Stimulated activated CD8-positive, alpha-beta memory T cell treated with anti-CD3 and anti-CD28 coated beads, Interleukin-4, amount 100 ng/mL, for 1 hour (primary cell): ENCODE measurements at places on chromosomes 4 and X.
A peak's percentile ranks its signal among the peaks of the same experiment; 100 is the strongest.

DNA sequence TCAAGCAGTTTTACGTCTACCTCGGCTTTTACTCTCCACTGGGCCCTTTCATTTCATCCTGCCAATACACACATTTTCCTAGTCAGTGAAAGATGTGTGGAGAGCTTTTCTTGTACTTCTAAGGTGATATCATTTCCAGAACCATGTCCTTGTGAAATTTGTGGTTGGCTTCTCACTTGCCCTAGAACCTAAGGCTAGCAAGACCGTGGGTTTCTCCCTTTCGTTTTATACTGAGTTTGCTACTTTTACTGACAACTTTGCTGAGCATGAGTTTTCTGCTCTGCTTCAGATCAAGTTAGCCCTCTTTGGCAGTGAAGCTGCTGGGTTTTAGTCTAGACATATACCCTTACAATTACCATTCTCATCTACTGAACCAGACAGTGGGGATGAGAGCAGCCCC is 95.7 kb upstream of the FRMPD4 start:
- DNase-seq: no peak

DNA sequence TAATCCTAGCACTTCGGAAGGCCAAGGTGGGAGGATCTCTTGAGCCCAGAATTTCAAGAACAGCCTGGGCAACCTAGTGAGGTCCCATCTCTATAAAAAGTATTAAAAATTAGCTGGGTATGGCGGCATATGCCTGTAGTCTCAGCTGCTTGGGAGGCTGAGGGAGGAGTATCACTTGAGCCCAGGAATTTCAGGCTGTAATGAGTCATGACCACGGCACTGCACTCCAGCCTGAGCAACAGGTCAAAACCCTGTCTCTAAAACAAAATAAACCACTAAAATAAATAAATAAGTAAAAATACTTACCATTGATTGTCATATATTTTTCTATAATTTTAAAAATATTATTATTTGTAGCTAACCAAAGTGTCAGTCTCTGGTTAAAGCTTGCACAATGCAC is 315.6 kb upstream of the SMIM31 start:
- no peak for DNase-seq

GRCh38 chr4:147118528-147118927 is 172.9 kb upstream of the TTC29 start:
- no peak for DNase-seq

- no peak for DNase-seq
Measured at GRCh38 chr4:17635056-17635455, 20.6 kb downstream of the MED28 start.

- no peak for DNase-seq
Measured at GRCh38 chr4:22434895-22435294, 81.0 kb downstream of the ADGRA3 start.

DNA sequence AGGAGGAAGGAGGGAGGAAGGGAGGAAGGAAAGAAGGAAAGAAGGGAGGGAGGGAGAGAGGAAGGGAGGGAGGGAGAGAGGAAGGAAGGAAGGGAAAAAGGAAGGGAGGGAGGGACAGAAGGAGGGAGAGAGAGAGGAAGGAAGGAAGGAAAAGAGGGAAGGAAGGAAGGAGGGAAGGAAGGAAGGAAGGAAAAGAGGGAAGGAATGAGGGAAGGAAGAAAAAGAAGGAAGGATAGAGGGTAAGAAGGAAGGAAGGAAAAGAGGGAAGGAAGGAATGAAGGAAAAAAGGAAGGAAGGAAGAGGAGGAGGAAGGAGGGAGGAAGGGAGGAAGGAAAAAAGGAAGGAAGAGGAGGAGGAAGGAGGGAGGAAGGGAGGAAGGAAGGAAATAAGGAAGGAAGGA is 796.8 kb downstream of the ARAP2 start:
- no peak for DNase-seq

DNA sequence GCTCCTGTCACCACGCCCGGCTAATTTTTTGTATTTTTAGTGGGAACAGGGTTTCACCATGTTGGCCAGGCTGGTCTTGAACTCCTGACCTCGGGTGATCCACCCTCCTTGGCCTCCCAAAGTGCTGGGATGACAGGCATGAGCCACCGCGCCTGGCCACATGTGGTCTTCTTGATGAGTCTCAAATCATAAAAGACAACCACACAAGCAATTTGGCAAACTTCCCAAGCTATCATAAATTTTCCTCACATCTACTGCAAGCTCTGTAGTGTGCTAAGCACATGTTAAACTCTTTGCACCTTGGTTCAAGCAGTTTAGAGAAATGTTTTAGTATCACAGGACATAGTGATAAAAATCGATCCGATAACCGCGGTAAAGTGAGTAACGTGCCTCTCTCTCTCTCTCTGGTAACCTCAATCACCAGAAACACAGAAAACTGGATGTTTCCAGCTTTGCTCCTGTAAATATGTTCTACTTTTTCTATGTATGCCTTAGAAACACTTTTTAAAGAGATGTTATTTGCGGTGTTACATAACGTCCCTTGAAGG is 256.8 kb downstream of the DHRSX start:
- no peak for DNase-seq

GRCh38 chr4:41260116-41260733 is 3.5 kb downstream of the UCHL1 start:
- DNase-seq: no peak

DNA sequence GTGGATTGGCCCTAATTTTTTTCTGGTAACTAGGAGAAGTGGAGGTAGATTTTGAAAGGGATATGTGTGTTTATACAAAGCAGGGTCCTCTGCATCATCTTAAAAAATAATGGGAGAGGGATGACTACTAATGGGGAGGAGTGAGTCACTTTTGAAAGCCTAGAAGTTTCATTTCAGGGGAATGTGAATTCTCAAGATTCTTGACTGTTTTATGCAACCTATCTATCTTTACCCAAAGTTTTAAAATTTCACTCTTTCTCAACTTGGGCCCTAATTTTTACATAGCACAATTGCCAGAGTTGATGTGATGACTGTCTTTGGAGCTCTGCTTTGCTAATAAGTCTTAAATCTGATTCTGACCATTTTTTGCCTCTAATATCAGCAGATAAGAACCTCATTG is 445.2 kb downstream of the GRXCR1 start:
- no peak for DNase-seq

DNA sequence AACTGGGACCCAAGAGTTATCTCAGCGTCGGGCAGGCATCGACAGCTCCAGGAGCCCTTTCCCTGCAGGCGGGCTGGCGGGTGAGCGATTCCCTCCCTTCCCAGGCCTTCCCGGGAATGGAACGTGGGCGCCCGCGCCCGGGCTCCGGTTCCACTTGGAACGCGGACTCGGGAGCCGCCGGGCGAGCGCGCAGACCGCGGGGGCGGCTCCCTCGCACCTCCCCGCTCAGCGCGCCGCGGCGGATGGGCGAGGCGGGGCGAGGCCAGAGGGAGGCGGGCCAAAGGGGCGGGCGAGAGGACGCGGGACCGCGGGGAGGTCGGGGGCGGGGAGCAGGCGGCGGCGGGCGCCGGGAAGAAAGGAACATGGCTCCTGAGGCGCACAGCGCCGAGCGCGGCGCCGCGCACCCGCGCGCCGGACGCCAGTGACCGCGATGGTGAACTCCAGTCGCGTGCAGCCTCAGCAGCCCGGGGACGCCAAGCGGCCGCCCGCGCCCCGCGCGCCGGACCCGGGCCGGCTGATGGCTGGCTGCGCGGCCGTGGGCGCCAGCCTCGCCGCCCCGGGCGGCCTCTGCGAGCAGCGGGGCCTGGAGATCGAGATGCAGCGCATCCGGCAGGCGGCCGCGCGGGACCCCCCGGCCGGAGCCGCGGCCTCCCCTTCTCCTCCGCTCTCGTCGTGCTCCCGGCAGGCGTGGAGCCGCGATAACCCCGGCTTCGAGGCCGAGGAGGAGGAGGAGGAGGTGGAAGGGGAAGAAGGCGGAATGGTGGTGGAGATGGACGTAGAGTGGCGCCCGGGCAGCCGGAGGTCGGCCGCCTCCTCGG is at the start of gene PKD2:
PKD2 (plus strand) TSS at position 332 of the 818 bp plus-strand sequence; CDS start at position 431, 99 bp downstream.
- peak; percentile 28 for DNase-seq

- DNase-seq: no peak
Measured at GRCh38 chr4:112938461-112939058, 110.9 kb upstream of the ANK2 start.

- DNase-seq: no peak
Measured at GRCh38 chr4:190017357-190018200, 9.5 kb downstream of the FRG2 start.

- DNase-seq: no peak
Measured at GRCh38 chrX:97402903-97403302, 519.2 kb downstream of the RPA4 start.
